ENCODE measurements at places on chromosomes 2 and 18.
A peak's percentile ranks its signal among the peaks of the same experiment; 100 is the strongest.

DNA sequence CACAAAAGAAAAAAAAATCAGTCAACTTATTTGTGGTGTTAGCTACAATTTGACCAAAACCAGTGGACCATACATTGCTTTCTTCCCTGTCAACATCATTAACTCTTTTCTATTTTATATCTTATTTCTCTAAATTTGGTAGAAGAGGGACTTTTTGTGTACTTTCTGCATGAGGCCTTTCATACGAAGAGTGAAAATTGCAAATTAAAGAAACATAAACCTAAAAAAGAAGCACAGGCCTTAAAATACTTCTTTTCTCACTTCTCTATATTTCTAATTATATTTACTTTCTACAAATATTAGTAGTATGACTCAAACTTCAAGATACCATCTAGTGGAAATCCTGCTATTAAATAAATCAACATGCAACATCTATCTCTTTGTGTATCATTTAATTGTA lies 1073.4 kb upstream of the ZEB2 start:
- no peak for DNase-seq
- H3K27me3 ChIP-seq: no peaks in the 10 kb centered on the region
- H3K4me3 ChIP-seq: no peak overlapping the region
- H3K36me3 ChIP-seq: no peaks in the 10 kb centered on the region
- H3K4me1 ChIP-seq: no peaks in the 10 kb centered on the region

GRCh38 chr2:54984476-54984875 lies 65.8 kb downstream of the RTN4 start:
- no peaks in the 10 kb centered on the region for H3K36me3 ChIP-seq
- no peak for DNase-seq
- no peak overlapping the region for H3K4me3 ChIP-seq
- H3K27me3 ChIP-seq: no peaks in the 10 kb centered on the region

- no peaks in the 10 kb centered on the region for H3K27me3 ChIP-seq
- H3K4me3 ChIP-seq: no peak overlapping the region
- H3K27ac ChIP-seq: no peak overlapping the region
- H3K4me1 ChIP-seq: no peaks in the 10 kb centered on the region
- DNase-seq: no peak
Observed at GRCh38 chr2:205613970-205614559, 68.2 kb upstream of the NRP2 start.

DNA sequence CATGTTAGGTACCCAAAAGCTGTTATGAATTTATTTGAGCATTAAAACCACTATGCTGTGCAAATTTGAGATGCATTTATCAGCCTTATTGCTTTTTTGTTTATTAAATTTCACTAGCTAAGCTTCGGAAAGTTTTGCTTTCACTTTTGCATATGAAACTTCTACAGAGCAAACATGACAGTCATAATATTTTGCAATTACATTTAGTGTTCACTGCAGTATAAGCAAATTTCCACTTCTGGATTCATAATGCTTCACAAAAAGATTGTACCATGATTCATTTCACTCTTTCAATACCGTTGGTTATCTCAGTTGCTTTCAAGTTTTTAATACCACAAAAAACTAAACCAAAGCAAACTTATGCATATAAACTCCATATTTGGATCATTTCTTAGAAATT lies 228.7 kb upstream of the SLC8A1 start:
- no peaks in the 10 kb centered on the region for H3K4me1 ChIP-seq
- no peaks in the 10 kb centered on the region for H3K27me3 ChIP-seq
- H3K4me3 ChIP-seq: no peak overlapping the region
- H3K36me3 ChIP-seq: no peaks in the 10 kb centered on the region
- no peak for DNase-seq
- H3K27ac ChIP-seq: no peak overlapping the region

- DNase-seq: no peak
- H3K36me3 ChIP-seq: no peaks in the 10 kb centered on the region
- no peak overlapping the region for H3K4me3 ChIP-seq
Observed at GRCh38 chr2:238123218-238123971, 15.1 kb upstream of the KLHL30 start.

DNA sequence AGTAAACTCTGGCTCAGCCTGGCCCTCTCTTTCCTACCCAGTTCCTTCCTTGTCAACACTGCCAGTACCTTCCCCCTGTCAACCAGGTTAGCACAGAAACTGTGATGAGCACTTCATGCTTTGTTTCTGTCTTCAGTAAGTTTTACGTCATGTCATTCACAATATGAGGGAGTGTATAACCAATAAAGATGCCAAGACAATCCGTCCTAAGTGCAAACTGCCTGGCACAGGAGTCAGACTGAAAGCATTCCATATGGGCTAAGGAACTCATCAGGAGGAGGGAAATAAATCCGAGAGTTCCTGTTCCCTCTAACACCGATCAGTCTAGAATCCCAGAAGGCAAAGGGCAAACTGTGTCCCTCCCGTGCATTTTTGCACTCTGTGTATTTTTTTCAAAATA lies 507.2 kb downstream of the CMPK2 start:
- no peak overlapping the region for H3K4me3 ChIP-seq
- H3K4me1 ChIP-seq: no peaks in the 10 kb centered on the region
- no peaks in the 10 kb centered on the region for H3K36me3 ChIP-seq
- no peaks in the 10 kb centered on the region for H3K27me3 ChIP-seq
- no peak overlapping the region for H3K27ac ChIP-seq
- DNase-seq: no peak

DNA sequence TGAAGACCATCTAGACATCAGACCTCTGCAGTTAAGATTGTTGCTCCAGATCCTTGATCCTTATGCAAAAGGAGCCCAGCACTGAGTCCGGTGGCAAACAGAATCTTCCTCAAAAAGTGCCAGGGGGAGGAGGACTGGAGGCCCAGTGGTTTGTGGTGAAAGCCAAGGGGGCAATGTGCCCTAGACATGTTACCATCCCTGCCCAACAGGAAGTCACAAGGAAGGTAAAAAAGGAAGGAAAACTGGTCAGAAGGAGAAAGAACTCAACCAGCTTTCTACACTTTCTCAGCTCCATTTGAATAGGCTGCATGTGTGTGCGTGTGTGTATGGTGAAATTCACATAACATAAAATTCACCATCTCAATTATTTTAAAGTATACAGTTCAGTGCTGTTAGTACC lies 25.0 kb upstream of the KDM3A start:
- no peak for DNase-seq
- no peaks in the 10 kb centered on the region for H3K4me1 ChIP-seq
- H3K36me3 ChIP-seq: no peaks in the 10 kb centered on the region
- H3K4me3 ChIP-seq: no peak overlapping the region
- no peak overlapping the region for H3K27ac ChIP-seq

DNA sequence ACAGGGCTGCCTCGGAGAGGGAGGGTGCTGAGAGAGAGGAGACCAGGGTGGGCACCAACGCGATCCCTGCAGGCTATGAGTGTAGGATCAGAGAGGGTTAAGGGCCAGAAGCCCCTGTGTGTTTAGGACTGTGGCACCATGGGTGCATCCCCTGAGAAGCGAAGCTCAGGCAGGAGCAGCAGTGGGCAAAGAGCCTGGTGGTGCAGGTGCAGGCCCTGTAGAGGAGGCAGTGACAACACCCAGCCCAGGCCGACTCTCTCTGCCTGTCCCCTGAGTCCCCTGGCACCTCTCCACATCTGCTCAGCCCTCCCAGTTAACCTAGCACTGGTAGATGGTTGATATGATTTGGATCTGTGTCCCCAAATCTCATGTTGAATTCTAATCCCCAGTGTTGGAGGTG lies 139.8 kb downstream of the RNF152 start:
- H3K27me3 ChIP-seq: no peaks in the 10 kb centered on the region
- peaks cover 6% of the 10 kb centered on the region for H3K4me1 ChIP-seq
- H3K4me3 ChIP-seq: no peak overlapping the region
- H3K27ac ChIP-seq: no peak overlapping the region
- no peaks in the 10 kb centered on the region for H3K36me3 ChIP-seq

- DNase-seq: peak; percentile 77
- H3K36me3 ChIP-seq: no peaks in the 10 kb centered on the region
- H3K27ac ChIP-seq: no peak overlapping the region
- no peaks in the 10 kb centered on the region for H3K27me3 ChIP-seq
Observed at GRCh38 chr2:205776139-205776538, 93.8 kb downstream of the NRP2 start.

DNA sequence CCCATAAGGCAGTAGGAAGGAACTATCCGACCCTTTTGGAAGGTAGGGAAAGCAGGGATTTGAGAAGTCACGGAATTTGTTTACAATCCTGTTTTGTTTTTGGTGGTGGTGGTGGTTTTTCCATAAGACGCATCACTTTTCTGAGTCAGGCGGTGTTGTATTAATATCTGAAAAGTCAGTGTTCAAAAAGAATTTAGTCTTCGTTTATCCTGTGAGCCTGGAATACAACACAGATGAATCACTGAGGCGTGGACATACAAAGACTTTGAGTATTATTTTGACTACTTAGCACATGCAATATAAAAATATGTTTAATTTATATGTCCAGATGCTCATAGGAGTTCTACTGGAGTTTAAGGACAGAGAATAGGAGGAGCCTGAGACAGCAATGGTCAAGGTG lies 785 bp downstream of the ZNF892 start:
- H3K27me3 ChIP-seq: no peaks in the 10 kb centered on the region
- DNase-seq: no peak
- H3K27ac ChIP-seq: peak overlapping the region; percentile 85
- no peaks in the 10 kb centered on the region for H3K36me3 ChIP-seq
- H3K4me3 ChIP-seq: peak overlapping the region; percentile 85

DNA sequence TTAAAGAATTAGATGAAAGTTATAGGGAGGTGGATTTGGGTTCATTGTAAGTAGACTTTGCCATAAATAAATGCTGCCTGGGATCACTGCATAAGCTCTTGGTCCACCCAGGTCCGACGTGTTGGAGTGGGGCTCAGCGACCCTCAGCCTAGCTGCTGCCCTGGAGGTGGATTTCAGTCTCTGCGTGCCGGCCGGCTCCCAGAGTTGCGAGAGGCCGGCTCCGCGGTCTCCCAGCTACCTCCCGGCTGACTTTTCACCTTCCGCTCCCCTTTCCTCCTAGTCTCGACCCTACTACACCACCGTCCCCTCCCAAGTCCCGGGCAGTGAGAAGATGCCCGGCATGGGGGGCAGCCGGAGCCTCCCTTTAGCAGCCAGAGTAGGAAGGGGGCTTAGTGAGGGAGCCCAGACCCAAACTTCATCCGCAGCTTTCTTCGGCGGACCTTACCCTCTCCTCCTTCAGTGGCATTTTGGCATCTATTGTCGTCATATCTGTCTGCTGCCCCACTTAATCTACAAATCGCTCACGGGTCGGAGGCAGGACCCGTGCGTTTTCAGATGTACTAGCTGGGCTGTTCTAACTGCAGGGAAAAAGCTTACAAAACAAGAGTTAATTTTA lies 8.1 kb downstream of the EMX1 start:
- H3K4me1 ChIP-seq: peaks cover 8% of the 10 kb centered on the region
- no peak overlapping the region for H3K4me3 ChIP-seq
- H3K36me3 ChIP-seq: no peaks in the 10 kb centered on the region
- H3K27ac ChIP-seq: no peak overlapping the region

GRCh38 chr2:71671203-71671854 lies 218.0 kb downstream of the DYSF start:
- no peaks in the 10 kb centered on the region for H3K36me3 ChIP-seq
- DNase-seq: no peak

DNA sequence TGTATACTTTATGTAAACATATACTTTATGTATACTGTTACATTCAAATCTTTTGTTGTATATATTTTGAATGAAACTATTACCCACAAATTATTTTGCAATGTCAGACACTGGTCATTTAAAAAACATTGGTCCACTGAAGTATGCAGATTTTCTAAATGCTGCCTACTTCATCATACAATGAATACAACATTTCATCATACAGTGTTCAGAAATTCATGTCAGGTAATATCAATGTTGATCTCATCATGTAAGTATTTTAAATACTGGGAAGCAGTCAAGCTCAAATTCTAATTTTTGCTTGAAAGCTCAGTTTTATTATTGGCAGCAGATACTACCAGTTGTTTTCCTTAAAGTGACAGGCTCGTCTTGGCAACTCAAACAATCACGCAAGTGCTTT lies 2.9 kb upstream of the STAT4 start:
- no peaks in the 10 kb centered on the region for H3K36me3 ChIP-seq
- no peaks in the 10 kb centered on the region for H3K27me3 ChIP-seq
- no peak overlapping the region for H3K27ac ChIP-seq
- H3K4me1 ChIP-seq: no peaks in the 10 kb centered on the region
- no peak overlapping the region for H3K4me3 ChIP-seq
- no peak for DNase-seq

DNA sequence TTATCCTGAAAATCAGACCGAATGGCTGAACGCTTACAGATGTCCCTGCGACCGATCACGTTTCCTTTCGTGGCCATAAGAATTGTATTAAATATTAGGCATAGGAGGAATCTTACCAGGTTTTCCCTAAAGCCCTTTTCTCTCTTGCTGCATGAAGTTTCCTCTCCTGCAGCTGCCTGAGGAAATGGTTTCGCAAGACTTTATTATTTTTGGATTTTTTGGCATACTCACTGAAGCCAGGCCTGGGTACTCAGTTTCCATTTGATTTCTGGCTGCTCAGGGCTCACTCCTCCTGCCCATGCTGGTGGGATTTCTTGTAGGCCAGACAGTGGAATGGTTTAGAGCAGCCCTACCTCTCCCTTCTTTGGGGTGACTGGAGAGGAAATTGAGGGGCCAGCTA lies 114.0 kb downstream of the KLHL29 start:
- DNase-seq: no peak
- peaks cover 30% of the 10 kb centered on the region for H3K4me1 ChIP-seq
- H3K4me3 ChIP-seq: no peak overlapping the region
- H3K27me3 ChIP-seq: no peaks in the 10 kb centered on the region

GRCh38 chr2:222504719-222505118 lies 80.4 kb downstream of the SGPP2 start:
- H3K4me3 ChIP-seq: no peak overlapping the region
- DNase-seq: no peak
- H3K27me3 ChIP-seq: no peaks in the 10 kb centered on the region
- no peak overlapping the region for H3K27ac ChIP-seq
- no peaks in the 10 kb centered on the region for H3K4me1 ChIP-seq

- no peaks in the 10 kb centered on the region for H3K27me3 ChIP-seq
- peaks cover 13% of the 10 kb centered on the region for H3K4me1 ChIP-seq
- DNase-seq: no peak
- no peak overlapping the region for H3K4me3 ChIP-seq
- no peak overlapping the region for H3K27ac ChIP-seq
Observed at GRCh38 chr2:219524817-219525216, 10.5 kb downstream of the ASIC4 start.

GRCh38 chr2:221422516-221423209 lies 149.4 kb downstream of the EPHA4 start:
- no peak overlapping the region for H3K4me3 ChIP-seq
- no peaks in the 10 kb centered on the region for H3K36me3 ChIP-seq
- DNase-seq: no peak
- H3K27ac ChIP-seq: no peak overlapping the region

DNA sequence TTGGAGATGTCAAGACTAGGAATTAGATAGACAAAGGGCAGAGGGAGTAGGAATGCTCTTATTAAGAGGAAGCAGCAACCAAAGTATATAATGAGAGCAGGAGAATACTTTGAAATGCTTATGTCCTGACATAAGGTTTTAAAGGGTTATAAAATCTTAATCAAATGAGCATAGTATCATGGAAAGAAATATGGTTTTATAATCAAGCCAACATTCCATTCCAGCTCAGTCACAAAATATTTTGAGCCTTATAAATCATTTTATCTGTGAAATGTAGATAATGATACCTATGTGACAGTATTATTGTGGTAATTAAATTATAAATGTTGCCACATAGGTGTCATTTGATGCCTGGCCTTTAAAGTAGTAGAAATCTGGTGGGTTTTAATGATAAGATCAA lies 17.6 kb downstream of the VSNL1 start:
- no peak overlapping the region for H3K27ac ChIP-seq
- H3K4me1 ChIP-seq: no peaks in the 10 kb centered on the region
- no peaks in the 10 kb centered on the region for H3K27me3 ChIP-seq
- no peaks in the 10 kb centered on the region for H3K36me3 ChIP-seq
- DNase-seq: no peak
- H3K4me3 ChIP-seq: no peak overlapping the region

Data from testis (tissue), 5 donors.